Osteocyte (in vitro differentiated cells): ENCODE measurements at places on chromosomes 2 and 18.

DNA sequence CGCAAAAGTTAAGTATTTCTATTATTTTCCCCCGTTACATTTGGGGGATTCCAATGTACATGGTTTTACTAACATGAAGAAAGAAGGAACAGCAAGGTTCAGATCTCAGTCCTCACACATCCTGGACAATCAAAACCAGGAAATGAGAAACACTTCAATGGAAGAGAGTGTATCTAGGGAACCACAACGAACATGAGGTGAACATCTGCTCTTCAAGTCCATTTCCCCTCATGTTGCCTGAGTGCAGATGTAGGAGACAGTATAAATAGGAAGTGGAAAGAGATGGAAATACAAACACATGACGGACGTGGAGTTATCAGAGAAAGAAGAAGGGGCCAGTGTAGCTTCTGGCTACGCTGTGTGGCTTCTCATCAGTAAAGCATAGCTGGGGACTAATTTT is 52.6 kb downstream of the CHN1 start:
- DNase-seq = no peak

- DNase-seq = no peak
Observed at GRCh38 chr2:64658269-64658668, 4.6 kb upstream of the SERTAD2 start.

GRCh38 chr2:148939271-148939670 is 64.2 kb downstream of the KIF5C start:
- DNase-seq = no peak

DNA sequence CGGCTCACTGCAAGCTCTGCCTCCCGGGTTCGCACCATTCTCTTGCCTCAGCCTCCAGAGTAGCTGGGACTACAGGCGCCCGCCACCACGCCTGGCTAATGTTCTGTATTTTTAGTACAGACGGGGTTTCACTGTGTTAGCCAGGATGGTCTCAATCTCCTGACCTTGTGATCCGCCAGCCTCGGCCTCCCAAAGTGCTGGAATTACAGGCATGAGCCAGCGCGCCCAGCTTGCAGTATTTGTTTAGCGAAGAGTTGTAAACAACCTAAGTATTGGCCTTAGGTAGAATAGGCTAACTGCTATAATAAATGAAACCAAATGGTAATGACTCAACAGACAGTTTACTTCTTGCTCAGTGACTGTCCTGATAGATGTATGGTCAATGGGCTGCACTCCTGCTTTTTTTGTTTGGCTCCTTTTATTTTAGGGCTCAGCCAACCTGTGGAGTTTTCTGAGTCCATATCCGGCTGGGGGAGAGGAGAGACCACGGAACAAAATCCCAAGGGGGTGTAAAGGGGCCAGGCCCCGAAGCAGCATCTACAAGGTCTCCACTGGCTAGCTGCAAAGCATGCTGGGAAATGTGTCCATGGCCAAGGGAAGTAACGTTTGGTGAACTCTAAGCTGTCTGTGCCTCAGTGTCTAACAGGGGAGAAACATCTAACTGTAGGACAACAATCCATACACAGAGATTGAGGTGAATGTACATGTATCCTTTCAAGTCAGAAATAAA is 841.0 kb upstream of the ID2 start:
- no peak for DNase-seq
